ENCODE measurements at places on chromosomes 12 and 14.
A peak's percentile ranks its signal among the peaks of the same experiment; 100 is the strongest.

DNA sequence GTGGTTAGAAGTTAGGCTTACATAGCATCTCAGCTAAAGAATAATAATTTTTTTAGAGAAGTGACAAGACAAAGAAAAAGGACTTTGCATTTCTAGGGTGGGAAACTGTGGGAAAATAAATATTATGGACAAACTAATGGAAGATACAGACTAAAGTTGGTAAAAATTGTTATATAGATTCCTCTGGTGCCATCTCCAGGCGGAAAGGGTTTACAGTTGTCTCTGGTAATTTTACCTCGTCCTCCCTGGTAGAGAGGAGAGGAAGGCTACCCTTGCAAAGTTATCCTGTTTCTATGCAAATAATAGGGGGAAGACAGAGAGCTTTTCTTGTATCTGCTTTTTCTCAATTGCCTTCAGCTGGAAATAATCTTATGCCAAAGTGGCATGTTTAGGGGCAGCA is 5.2 kb downstream of the OR11G2 start:
- DNase-seq = no peak

GRCh38 chr14:61493239-61493638 is 171.9 kb downstream of the PRKCH start:
- DNase-seq = no peak

GRCh38 chr14:50792634-50793068 is 38.3 kb downstream of the NIN start:
- no peak for DNase-seq

DNA sequence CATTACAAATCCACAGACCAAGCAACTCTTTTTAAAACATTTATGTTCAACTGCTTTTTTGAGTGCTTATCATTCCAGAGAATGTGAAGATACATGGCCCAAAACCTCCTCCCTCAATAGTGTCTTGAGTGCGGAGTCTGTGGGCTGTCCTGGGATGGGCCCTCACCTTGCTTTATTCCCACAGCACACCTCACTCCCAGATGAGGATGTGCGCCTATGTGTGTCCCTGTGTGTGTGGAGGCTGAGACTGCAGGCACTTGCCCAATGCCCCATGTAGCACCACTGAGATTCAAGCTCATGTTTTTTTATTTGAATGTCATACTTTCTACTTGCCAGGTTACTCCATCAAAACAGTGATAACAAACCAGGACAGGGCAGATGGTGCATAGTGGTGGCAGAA is 291.7 kb downstream of the CACNA1C start:
- no peak for DNase-seq

GRCh38 chr14:103122947-103123633 is at the start of gene TNFAIP2:
TNFAIP2 (plus strand) TSS chr14:103123461; CDS start chr14:103126458, 2,997 bp downstream.
- DNase-seq = no peak

DNA sequence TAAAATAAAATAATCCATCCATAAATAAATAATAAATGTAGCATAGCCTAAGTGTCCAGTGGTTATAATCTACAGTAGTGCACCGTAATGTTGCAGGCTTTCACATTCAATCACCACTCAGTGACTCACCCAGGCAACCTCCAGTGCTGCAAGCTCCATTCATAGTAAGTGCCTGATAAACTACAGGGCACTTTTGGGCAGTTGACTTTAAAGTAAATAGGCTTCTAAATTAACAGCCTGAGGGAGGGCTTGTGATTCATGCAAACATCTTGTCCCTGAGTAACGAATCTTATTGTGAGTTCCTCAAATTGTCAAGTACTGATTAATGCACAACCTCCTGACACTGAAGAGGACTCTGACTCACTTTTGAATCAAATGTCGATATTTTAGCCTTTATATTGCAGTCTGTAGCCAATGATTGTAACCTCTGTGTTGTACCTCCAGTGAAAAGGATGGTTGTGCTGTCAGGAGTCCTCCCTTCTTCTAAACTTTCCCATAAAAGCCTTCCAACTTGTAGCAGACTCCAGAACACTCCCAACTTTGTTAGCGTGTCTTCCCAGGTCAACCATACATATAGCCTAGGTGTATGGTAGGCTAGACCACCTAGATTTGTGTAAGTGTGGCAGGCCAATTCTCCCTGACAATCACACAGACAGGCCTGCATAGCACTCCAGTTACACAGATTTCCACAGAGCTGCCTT is 55.0 kb upstream of the BICD1 start:
- peak; percentile 49 for DNase-seq

DNA sequence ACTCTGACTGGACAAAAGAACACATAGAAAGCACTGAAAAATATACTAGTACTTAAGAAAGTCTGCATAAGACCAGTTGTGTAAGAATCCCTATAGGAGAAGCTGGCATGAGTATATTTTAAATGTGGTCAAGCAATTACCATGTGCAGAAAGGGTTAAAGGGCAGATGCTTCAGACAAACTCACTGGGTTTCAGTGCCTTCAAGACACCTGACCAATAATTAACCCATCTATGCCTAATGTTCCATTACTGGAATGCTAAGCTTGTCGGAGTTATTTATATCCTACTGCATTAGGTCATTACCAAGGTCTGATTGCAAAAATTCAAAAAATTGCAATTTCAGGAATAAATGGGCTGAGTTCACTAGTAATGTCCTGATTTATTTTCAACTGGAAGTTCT is 41.3 kb downstream of the HNRNPC start:
- no peak for DNase-seq

- DNase-seq = no peak
Measured at GRCh38 chr14:64298773-64299172, 4.6 kb upstream of the ESR2 start.

- DNase-seq = no peak
Measured at GRCh38 chr14:25518364-25518763, 468.4 kb upstream of the STXBP6 start.

DNA sequence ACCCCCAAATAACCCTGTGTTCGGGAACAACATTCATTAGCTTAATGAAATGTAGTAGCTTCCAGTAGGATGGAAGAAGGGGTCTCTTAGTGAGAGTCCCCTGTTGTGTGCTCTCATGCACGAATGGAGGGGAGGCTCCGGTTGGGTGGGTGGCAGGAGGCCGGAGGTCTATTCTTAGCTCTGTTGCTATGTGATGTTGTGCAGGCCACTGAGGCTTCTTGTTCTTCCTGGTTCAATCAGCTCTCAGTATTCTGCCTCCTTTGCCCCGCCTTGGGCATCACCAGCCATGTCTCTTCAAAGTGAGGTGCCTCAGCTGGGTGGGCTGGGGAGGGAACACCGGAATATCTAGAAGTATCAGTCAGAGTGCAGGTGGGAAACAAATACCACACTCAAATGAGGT is 50.8 kb downstream of the KCNA1 start:
- DNase-seq = no peak

GRCh38 chr12:40473962-40474361 is 218.3 kb upstream of the CNTN1 start:
- no peak for DNase-seq

- DNase-seq = no peak
Measured at GRCh38 chr12:67471810-67472209, 176.7 kb upstream of the DYRK2 start.

DNA sequence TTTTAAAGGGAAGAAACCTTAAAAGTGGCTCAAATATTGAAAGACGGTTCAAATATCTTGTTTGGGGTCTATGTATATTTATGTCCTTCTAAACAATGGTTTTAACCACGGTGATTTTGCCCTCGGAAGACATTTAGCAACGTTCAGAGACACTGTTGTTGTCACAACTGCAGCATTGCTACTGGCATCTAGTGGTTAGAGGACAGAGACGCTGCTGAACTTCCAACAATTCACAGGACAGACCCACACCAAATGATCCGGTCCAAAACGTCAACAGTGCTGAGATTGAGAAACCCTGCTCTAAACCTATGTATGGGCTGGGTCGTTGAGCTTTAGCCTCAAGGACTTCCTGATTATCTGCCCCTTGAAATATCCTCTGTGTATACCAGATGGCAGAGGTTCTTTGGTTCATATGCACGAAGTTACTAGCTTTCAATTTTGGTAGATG is 1.7 kb downstream of the ANGEL1 start:
- peak; percentile 45 for DNase-seq

GRCh38 chr14:29217813-29218450 is 451.3 kb downstream of the FOXG1 start:
- DNase-seq = no peak

DNA sequence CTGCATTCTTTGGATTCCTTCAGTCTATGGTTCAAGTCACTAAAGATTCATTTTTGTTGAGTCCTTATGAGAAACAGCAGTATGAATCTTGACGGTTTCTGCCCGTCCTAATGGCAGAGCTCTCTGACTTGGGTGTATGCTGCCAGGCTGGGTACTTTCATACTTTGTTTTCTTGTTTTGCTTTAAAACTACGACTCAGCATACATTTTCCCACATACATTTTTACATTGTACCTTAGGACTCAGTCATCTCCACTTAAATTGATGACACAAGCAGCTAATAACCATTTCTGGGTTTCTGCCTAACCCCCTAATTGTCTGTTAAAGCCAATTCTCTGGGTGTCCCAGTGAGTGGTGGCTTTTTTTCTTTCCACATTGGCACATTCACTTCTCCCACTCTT is 4.8 kb upstream of the DDX55 start:
- no peak for DNase-seq

DNA sequence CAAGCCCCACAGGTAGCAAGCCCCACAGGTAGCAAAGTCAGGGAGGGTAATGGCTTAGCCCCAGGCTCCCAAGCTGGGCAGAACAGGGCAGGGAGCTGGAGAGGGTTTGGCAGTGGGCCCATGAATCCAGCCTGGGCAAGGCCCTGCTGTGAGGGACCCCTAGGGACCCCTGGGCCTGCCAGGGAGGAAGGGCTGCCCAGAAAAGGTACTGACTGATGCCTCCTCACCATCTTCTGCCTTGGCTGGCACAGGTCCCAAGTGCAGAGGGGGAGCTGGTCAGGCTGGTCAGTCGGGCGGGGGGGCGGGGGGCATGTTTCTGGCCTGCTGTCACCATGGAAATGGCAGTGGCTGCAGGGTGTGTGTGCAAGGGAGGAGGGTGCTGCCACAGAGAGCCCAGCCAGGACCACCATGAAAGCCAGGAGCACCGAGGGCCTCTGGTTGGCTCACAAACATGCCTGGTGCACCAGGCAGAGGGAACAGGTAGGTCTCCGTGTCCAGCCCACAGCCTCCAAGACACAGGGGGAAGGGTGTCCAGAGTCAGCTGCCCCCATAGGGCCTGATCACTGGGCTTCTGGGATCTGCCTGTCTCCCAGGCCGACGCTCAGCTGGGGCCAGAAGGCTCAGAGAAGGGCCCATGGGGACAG is 1.5 kb upstream of the CRIP2 start:
- no peak for DNase-seq

DNA sequence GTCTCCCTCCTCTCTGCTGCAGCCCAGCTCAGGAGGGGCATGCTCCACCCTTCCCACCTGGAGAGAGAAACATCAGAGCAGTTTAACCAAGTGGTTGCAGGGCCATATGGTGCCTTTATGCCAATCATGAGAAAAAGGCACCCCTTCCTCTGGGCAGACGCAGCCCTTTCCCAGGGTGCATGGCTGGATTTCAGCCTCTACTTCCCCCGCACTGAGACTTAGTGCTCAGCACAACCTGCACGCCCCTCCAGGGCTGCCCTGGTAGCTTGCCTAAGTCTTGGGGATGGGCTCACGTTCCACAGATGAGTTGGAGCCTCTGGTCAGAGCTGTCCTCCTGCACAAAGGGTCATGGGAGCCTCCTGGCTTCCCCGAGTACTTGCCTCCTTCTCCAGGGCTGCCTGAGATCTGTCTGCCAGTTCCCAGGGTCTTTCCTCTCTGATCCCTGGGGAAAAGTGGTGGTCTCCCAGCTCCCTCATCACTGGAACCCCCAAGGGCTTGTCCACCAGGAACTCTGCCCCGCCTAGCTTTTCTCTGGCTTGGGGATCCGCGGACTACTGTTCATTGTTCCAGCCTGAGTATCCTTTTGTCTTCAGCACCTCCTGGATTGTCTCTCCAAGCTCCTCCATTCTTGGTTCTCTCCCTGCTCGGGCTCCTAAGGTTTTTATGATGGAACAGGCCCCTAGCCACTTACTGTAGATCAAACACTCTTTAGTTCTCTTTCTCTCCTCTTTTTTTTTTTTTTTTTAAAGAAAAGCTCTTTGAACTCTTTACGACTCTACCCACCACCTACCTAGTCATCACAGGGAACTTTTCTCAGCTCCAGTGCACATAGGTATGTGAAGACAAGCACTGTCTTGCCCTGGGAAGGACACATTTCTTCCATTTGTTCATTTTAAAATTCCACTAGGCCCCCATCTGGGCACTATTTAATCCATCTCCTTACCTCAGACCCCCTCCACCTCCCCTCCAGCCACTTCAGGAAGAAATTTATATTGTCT is 6.1 kb upstream of the KRT74 start:
- no peak for DNase-seq

GRCh38 chr14:101628471-101628966 is 67.2 kb downstream of the DIO3 start:
- DNase-seq = peak; percentile 77

Measured in activated CD4-positive, alpha-beta T cell treated with anti-CD3 and anti-CD28 coated beads, Interleukin-10, Interleukin-2, amounts not matched to agents 100 ng/mL and 50 ng/mL, durations not matched to agents 16 hours and 8 hours (primary cell).